ENCODE measurements at places on chromosomes 2 and 18.
A peak's percentile ranks its signal among the peaks of the same experiment; 100 is the strongest.

DNA sequence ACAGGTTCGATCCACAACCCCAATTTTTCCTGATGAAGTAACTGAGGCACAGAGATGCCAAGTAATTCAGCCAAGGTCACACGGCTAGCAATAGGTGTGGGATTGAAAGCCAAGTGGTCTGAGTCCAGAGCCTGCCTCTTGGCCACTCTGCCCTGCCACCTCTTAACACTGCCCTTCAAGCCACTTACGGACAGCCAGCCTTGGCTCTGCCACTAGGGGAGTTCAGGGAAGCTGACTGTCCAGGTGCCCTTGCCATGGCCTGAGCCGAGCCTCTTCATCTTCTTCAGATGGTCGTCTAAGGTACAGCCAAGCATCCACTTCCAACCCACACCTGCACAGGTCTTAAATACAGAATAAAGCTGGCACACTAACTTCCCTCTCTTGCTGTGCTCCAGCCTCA, 99.3 kb upstream of the GPR45 start:
- no peak for DNase-seq

GRCh38 chr2:68134120-68134519, 23.6 kb upstream of the PNO1 start:
- no peak for DNase-seq

DNA sequence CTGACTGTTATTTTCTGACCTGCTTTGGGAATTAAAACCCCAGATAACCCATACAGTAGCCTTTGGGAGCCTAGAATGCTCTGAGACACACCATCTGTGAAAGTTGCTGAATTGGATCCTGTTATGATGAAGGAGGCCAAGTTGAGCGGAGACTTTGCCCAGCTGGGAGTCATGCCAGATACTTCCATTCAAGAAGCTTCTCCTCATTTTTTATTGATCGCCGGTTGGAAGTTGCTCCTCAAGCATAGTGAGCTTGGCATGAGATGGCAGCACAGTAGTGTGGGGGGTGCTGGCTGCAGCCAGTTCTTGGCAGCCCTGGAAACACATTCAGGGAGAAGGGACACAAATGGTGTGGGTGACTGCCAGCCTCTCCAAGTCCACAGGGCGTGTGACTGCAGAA, 270.7 kb upstream of the NRP2 start:
- no peak for DNase-seq

- no peak for DNase-seq
These were observed 705 bp downstream of the YES1 start for GRCh38 chr18:811182-811891.

- DNase-seq, result no peak
These were observed 5.6 kb downstream of the ZAP70 start for GRCh38 chr2:97718942-97719341.

GRCh38 chr2:218569038-218569431, 396 bp downstream of the CNOT9 start:
- DNase-seq, result peak; percentile 32

DNA sequence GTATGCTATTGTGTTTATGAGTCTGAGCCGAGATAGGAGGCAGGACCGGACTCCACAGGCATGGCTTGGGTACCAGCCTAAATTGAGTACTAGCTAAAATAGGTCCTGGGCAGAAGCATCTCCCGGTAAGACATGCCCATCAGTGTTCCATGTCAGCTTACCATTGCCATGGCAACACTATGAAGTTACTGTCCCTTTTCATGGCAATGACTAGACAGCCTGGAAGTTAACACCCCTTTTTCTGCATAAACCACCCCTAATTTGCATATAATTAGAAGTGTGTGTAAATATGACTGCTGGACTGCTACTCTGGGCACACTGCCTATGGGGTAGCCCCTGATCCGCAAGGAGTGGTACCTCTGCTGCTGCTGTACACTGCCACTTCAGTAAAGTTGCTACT, 1005.1 kb upstream of the FAM98A start:
- DNase-seq, result no peak

GRCh38 chr2:37427241-37427640, 82.8 kb downstream of the QPCT start:
- no peak for DNase-seq

- peak; percentile 22 for DNase-seq
These were observed 54.8 kb upstream of the KLHL29 start for GRCh38 chr2:23330214-23330613.

GRCh38 chr2:80420530-80421208, 116.1 kb upstream of the LRRTM1 start:
- no peak for DNase-seq

GRCh38 chr2:139836769-139837168, 1056.6 kb upstream of the NXPH2 start:
- DNase-seq, result no peak

DNA sequence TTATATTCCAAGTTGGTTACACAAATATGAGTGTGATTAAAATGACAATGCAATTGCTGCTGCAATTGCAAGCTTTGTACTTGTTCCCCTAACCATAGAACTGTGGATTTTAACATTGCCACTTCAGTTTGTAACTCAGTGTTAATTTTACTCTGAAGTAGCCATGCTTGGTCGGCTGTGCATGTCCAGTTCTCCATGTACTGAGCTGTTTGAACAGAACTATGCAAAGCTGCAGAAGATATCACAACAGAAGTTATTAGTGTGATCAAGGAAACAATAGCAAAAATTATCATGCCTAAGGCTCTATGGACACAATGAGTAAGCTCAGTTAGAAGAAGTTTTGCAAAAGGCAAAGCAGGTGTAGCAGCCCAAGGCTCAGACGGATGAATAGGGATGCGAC, 45.3 kb downstream of the CXCR4 start:
- DNase-seq, result no peak

DNA sequence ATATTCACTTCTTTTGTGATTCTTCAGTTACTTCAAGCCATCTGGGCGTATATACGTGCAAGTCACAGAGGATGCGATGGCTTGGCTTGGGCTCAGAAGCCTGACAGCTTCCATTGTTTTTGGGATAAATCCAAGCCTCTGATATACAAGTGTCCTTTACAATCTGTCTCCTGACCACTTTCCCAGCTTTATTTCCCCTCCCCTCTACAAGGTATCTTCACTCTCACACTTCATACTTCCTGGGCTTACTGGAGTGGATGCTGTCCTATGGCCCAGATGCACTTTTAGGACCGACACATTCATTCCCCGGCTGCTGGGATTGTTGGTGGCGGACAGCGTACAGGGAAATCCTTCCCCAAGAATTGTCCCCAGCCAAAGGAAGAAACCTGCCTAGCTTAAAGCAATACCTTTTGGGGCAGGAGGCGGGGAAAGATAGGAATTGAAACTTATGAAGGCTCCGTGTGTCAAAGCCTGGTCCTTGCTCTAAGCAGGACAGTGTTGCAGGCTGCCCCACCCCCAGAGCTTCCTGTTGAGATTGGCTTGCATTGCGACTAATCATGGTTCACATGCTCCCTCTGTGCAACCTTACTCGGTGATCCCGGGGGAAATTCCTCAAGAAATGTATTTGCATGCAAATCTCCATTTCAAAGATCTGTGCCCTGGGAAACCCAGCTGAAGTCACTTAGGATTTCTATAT, 802.9 kb upstream of the ID2 start:
- no peak for DNase-seq

- no peak for DNase-seq
These were observed 27.9 kb downstream of the C2orf49 start for GRCh38 chr2:105365206-105365605.
